Endothelial cell (in vitro differentiated cells): ENCODE measurements at places on chromosomes 16 and 17.

DNA sequence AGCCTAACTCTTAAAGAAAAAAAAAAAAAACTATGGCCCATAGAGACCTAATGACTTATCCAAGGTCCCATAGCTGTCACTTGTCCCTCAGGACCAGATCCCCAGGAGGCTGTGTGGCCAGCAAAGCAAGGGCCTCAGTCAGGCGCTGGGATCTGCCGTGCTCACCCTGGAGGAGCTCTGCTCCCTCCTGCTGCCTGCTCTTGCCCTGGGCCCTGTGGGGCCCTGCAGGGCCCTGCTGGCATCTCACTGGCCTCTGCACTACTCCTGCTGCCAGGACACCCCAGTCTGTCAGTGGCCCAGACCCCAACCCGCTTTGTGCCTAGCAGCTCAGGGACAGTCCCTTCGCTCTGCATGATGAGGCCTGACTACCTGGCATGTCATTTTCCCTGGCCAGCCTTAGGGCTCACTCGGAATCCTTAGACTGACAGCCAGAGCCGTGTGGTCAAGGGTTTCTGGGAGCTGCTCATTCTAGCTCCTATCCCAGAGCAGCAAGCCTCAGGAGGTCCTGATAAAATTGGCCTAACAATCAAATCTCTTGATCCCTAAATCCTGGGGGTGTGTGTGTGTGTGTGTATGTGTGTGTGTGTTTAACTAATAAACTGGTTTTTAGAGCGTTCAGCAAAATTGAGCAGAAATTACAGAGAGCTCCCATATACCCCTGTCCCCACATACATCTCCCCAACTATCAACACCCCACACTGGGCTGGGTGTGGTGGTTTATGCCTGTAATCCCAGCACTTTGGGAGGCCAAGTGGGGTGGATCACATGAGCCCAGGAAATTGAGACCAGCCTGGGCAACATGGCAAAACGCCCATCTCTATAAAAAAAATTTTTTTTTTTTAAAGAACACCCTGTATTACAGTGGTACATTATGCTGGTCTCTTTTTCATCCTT lies 21.7 kb downstream of the KATNIP start:
- DNase-seq = no peak

GRCh38 chr17:2435862-2436261 lies 35.0 kb upstream of the MNT start:
- no peak for DNase-seq

DNA sequence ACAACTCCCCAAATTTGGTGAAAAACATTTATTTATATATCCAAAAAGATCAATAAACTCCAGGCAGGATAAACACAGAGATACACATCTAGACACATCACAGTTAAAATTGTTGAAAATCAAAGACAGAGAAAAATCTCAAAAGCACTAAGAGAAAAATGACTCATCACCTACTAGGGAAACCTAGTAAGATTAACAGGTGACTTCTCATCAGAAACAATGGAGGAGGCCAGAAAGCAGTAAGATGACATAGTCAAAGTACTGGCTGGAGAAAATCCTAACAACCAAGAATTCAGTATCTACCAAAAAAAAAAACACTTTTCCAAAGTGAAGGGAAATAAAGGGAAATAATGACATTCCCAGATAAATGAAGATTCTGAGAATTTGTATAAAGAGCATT lies 33.8 kb downstream of the ULK2 start:
- DNase-seq = no peak

- DNase-seq = peak; percentile 53
These were observed 9.4 kb downstream of the C16orf89 start for GRCh38 chr16:5056352-5056751.

DNA sequence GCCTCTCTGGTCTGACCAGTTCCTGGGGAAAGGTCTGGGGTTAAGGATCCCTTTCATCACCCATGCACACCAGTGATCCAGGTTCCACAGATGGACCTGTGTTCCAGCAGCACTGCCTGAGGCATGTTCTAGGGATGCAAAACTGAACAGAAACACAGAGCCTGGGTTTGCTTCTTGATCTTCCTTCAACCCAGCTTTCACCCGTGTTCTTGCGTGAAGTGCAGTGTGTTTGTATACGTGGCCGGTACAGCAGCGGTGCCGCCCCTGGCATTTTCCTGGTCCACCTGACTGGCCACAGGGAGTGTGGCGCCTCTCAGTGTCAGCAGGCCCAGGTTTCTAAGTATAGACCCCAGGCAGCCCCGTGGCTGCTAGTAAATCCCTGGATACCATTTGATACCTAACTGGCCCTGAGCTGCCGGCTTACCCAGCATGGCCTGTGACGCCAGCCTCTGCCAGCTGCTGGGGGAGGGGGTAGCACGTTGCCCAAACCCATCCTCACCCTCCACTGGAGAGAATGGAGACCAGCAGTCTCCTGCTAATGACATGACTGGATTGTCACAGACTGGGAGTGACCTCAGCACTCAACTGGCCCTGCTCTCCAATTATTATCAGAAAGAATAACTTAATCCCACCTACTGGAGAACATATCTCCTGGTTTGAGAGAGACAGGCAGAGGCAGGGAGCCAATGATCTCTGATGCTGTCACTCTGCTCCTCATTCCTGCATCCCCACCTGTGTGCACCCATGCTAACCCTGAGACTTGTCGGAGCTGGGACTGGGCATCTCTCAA lies 59.2 kb upstream of the LGALS9 start:
- DNase-seq = no peak

DNA sequence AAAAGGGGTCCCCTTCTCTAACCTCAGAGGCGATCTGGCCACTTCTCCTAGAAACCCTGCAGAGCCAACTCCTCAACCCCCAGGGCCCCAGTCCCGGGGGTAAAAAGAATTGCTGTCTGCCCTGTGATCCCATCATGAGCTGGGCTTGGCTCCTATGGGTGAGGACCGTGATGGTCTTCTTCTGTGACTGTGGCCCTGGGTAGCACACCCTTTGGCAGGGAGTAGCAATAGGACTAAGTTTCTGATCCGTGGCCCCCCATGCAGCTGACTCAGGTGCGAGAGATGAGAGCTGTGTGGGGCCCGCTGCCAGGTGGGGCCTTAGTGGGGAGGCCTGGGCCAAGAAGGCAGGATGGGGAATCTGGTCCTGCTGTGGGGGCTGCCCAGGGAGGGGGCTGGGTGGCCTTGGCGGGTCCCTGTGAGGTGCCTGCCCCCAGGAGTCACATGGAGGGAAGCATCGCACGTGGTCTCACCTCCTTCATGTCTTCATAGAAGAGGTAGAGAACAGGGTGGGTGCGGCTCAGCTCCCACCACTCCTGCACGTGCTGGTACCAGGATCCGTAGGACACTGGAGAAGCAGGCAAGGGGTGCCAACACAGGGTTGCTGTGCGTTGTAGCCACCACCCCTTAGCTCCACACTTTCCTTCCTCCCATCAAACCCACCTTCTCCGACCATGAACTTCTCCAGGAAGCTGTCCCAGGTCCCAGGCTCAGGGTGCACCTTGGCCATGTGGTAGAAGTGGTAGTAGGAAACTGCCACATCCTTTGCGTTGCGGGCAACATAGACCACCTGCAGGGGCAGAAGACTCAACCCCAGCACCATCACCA lies 3.3 kb downstream of the SULT1A1 start:
- no peak for DNase-seq

DNA sequence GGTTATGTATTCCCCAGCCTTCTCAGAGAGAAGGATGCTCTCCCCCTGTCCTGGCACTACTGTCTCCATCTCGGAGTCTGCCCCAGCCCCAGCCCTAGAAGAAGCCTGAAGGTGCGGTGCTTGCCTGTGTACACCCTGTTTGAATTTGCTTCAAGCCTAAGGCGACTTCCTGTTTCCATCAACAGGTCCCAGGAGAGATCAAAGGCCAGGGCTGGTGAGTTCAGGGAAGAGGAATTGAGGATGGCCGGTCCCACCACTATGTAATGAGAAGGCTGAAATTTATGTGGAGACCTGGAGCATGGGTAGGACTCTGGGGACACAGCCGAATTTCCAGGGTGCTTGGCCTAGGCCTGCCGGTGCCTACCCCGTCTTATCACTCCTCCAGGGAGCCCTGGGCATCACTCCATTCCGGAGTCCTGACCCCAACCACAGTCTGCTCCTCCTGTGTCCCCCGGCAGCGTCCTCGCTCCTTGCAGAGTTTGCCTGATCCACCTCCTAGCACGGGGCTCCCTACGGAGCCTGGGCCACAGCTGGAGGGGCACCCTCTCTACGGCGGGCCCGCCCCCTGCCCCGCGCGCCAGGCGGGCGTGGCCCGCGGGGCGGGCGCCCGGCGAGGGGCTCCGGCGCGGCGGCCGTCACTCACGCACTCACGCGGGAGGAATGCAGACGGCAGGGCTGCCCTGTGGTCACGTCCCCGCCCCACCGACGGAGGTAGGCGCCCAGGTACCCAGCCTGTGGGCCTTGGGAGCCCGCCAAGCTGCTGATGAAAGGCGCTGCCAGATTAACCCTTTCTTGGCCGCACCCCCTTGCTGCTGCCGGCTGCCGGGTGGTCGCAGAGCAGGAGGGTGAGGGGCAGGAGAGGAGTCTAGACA lies 53.8 kb upstream of the TAC4 start:
- no peak for DNase-seq

GRCh38 chr17:37791447-37792399 lies 46.9 kb upstream of the HNF1B start:
- no peak for DNase-seq

DNA sequence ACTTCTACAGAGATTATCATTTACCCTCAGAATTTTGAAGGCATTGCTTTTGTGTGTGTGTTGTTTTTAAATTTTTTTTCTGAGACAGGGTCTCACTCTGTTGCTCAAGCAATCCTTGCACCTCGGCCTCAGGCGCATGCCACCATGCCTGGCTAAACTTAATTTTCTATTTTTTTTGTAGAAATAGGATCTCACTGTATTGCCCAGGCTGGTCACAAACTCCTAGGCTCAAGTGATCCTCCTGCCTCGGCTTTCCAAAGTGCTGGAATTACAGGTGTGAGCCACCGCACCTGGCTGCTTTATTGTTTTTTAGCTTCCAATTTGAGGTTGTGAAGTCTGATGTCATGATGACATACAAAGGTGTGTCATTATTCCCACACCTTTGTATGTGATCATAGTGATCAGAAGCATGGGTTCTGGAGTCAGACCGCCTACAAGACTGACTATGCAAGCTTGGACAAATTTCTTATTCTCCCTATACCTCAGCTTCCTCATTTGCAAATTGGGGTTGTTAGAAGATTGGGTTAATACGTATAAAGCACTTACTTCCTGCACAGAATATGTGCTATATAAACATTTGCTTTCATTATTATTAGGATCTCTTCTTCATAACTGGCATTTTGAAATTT lies 5.8 kb downstream of the SEPHS2 start:
- no peak for DNase-seq

- no peak for DNase-seq
These were observed 441.1 kb upstream of the RBFOX1 start for GRCh38 chr16:6891496-6891895.

DNA sequence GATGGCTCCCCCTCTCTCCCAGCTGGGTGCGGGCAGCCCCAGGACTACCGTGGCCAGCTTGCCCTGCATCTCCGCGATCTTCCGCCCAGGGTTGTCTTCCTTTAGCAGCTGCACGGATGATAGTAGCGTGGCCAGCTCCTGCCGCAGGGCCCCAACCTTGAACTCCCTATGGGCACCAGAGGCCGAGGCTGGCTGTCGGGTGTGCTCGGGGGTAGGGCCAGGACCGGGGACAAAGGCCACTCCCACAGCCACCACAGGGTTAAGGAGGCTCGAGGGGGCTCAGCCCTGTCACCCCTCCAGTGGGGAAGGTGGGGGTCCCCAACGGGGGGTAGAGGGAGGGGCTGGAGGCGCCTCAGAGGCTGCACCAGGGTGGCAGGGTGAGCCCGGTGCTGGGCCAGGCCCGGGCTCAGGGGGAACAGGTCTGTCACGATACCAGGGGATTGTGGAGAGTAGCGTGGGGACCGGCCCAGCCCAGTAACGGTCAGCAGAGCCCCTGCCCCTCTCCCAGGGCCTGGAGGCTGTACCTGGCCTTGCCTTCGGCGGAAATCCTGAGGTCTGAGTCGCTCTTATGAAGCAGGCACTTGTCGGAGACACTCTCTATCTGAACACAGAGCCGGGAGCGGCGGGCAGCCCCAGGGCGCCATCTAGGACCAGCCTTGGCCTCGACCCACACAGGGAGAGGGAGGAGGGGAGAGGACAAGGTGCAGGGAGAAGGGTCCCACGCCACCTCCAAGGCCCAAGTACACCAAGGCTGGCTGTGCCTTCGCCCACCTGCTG lies 5.2 kb downstream of the PERCC1 start:
- no peak for DNase-seq

GRCh38 chr16:10868596-10869469 lies 8.2 kb upstream of the CIITA start:
- no peak for DNase-seq

DNA sequence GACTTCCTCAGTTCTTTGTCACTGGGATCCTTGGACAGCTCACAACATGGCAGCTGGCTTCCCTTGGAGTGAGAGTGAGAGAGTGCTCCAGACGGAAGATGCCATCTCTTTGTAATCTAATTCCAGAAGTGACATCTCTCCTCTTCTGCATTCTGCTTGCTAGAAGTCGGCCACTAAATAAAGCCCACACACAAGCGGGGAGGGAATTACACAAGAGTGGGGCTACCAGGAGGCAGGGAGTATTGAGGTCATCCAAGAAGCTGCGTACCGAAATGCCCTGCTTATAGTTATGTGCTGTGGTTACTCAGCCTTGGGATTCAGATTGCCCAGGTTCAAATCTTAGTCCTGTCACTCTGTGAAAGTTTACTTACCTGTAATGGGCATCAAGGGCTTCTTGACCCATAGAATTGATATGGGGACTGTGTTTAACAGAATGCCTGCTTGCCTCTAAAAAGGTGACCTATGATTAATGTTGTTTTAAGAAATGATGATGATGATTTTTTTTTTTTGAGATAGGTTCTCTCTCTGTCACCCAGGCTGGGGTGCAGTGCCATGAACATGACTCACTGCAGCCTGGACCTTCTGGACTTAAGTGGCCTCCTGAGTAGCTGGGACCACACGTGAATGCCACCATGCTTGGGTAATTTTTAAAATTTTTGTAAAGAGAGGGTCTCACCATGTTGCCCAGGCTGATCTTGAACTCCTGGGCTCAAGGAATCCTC lies 120.9 kb upstream of the HS3ST2 start:
- no peak for DNase-seq

GRCh38 chr16:68183046-68183445 lies 52.9 kb downstream of the ESRP2 start:
- no peak for DNase-seq

GRCh38 chr17:42313773-42314566 lies 25.7 kb downstream of the STAT5A start:
- no peak for DNase-seq

GRCh38 chr17:74682028-74682427 lies 30.7 kb downstream of the CD300LF start:
- DNase-seq = no peak

GRCh38 chr17:4986403-4986802 lies 1.1 kb downstream of the CAMTA2 start:
- DNase-seq = no peak
